ENCODE measurements at places on chromosomes 1 and 21. TPM values are rescaled to one million over a fixed set of nuclear protein-coding genes. Genes with fewer than 3 reads are reported as not detected.

- DNase-seq = no peak
Observed at GRCh38 chr1:25474439-25475047, 43.8 kb downstream of the MACO1 start.

DNA sequence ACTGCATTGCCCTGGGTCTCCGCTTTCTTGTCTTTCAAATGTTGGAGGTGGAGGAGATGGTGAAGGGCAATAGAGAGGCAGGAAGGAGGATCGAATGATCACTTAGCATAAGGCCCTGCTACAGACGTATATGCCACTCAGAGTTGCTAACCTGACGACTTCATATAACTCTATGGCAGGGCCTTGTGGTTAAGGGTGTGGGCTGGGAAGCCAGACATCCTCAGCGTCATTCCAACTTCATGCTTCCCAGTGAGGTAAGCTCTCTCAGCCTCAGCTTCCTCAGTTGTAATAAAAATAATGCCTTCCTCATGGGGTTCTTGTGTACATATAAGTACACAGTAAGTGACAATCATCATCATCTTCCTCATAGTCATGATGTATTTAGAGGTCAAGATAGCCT, 54.6 kb downstream of the CASQ2 start:
- no peak for DNase-seq

DNA sequence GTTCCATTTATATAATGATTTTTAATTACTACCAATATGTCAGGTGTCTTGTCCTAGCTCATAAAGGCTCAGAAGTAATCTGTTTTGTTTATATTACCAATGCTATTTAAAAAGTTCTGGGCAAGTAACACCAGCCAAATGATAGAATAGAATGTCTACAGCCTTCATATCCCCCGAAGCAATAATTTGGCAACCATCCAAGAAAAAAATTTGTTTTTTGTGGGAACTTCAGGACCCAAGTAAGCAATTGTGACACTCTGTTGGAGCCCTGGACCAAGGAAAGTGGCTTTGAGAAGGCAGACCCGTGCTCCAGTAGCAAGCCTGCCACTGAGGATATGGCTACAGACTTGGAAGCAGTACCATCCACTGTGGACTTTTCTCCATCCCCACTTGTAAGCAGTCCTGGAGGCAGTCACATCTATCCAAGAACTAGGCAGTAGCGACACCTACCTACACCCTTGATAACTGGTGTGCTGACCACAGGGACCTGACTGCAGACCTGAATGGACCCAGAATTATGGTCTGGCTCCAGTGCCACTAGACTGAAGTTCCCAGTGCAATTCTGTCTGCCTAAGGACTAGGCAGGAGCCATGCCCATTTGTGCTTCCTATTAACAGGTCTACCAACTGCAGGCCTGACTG, 870.7 kb upstream of the ADGRL2 start:
- DNase-seq = no peak

DNA sequence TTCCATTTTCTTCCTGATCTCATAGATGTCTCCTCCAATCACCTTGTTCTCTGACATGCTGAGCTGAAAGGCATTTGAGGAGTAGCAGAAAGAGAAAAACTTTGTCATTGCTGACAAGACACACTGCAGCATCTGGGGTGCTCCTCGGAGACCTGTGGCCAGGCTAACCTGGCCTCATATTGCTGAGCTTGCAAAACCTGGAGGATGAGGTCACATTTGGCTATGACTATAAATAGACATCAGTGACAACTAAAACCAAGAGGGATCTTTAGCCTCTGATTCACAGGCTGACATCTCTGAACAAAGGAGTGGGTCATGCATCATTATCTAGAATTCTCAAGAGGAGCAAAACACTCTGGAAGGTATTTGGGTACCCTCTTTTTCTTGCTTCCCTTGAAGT, 83.7 kb downstream of the PROX1 start:
- no peak for DNase-seq

DNA sequence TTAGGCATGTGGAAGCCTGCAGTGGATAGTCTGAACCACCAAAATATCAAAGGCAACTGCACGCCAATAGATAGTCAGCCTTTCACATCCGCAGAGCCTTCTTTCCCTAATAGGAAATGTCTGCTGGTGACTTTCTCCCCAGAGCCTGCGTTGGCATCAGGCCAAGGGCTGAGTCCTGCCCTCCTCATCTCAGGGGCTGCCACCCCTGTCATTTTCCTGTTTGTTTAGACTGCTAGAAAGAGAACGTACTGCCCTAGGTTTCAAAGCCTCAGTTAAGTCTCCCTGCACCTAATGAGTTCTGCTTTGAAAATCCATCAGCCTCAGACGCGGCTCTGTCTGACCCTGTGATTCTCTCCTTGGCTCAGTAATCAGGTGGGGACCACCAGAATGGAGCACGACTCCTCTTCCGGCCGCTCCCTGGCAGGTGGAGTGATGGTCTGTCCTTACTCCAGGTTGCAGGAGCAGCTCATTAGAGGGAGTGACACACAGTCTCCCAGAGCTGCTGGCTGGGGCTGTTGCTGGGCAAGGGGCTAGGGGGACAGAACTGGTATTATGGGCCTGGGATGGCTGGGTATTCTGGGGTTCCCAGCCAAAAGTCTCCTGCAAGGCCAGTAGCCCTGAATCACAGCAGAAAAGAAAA, 27.3 kb downstream of the STUM start:
- no peak for DNase-seq

GRCh38 chr1:152630596-152630995, 7.7 kb upstream of the LCE3A start:
- DNase-seq = no peak

- DNase-seq = peak; percentile 52
Observed at GRCh38 chr1:152164517-152165136, 5.6 kb upstream of the RPTN start.

- DNase-seq = peak; percentile 20
Observed at GRCh38 chr1:53349369-53349835, 21.5 kb upstream of the LRP8 start.

GRCh38 chr21:18493422-18493821, 89.8 kb upstream of the TMPRSS15 start:
- no peak for DNase-seq

GRCh38 chr1:25644962-25645361, 28.4 kb downstream of the MAN1C1 start:
- DNase-seq = no peak

GRCh38 chr1:231385416-231385748, 36.7 kb downstream of the EGLN1 start:
- DNase-seq = no peak

DNA sequence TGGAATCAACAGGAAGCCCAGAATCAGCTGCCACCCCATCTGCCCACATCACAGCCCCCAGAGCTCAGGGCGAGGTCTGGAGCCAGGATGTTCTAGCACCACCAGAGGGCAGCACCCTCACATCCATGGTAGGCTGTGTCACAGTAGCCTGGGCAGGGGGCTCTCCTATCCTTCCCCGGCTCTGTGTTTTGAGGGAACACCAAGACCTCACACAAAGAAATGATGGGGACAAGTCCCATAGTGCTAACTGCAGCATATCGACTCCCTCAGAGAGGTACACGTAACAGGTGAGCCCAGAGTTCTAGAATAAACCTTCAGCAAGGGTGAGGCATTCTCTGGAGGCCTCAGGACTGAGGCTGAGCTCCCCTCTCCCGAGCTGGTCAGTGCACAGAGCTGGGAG, 2.3 kb upstream of the KCNC4 start:
- peak; percentile 63 for DNase-seq

DNA sequence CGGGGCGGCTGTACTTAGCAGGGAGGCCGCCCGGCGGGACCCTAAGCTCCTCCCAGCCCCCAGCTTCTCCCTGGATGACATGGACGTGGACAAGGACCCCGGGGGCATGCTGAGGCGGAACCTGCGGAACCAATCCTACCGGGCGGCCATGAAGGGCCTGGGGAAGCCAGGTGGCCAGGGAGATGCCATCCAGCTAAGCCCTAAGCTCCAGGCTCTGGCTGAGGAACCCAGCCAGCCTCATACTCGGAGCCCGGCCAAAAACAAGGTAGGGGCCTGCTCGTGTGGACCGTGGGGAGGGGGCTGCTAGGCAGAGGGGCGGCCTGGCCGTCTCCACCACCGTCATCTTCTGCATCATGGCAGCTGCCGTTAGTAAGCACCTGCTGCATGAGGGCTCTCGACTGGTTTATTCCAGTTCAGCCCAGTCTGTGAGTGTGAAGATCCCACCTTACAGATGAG, 9.0 kb downstream of the ARHGEF16 start:
- no peak for DNase-seq

DNA sequence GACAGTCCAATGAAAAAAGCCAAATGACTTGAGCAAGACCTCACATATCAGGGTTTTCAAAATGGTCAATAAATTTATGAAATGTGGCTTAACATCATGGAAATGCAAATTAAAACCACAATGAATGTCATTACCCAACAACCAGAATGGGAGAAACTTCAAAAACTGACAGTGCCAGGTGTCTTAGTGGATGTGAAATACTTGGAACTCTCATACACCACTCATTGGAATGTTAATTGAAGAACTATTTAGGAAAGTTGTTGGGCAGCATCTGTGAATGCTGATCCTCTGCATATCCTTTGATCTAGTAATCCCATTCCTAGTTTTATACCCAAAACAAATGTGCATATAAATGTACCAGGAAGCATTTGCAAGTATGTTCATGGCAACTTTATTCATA, 19.2 kb upstream of the BACH1 start:
- no peak for DNase-seq

NR1I3 gene
- total RNA-seq = not detected

AMY1C gene
- not detected for total RNA-seq

MAN1A2 gene
- total RNA-seq = 76.2 TPM

PDPN gene
- total RNA-seq = 29.5 TPM

TBX15 gene
- total RNA-seq = not detected

PRDM16 gene
- 15.9 TPM for total RNA-seq
